ENCODE measurements at places on chromosomes 7 and 10.

DNA sequence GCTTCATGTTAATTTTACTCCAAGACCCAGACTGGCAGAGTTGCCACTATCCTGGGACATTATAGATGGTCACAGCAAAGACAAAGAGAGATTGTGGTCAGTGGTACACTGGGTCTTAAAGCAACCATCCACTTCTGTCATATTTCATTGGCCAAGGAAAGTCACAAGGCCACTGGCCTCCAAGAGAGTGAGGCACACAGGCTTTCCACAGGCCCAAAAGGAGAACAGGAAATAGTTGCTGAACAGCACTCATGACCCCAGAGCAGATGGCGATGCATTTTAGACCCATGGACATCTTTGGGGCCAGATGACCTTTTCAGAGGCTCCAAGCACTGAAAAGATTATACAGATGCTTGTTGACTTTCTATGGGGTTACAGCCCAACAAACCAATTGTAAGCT is 97.4 kb downstream of the ARID5B start:
- DNase-seq = no peak

GRCh38 chr10:108631332-108631731 is 1292.0 kb downstream of the XPNPEP1 start:
- DNase-seq = no peak

GRCh38 chr10:46547541-46548497 is 8.6 kb downstream of the GPRIN2 start:
- no peak for DNase-seq

- no peak for DNase-seq
Measured at GRCh38 chr10:9285690-9286089, 1231.2 kb downstream of the GATA3 start.

- no peak for DNase-seq
Measured at GRCh38 chr7:150631866-150632864, at the start of gene GIMAP6. Gene GIMAP6, minus strand, starts transcription at chr7:150632385. Its CDS starts 2,243 bp downstream, at chr7:150630142.

All from NCI-H1417 treated with DMSO at 0.1 percent for 48 hours (cell line).